Muscle of arm (tissue), 14 donors: ENCODE measurements at places on chromosomes 4 and X. TPM values are rescaled to one million over a fixed set of nuclear protein-coding genes. Genes with fewer than 3 reads are reported as not detected.

Gene GAGE12J
- polyA plus RNA-seq = not detected

Gene GPRASP1
- polyA plus RNA-seq = 11.4 TPM

Gene SLC7A11
- 0.41 TPM for polyA plus RNA-seq

Gene CT47B1
- polyA plus RNA-seq = not detected

Gene SHISA3
- 10.9 TPM for polyA plus RNA-seq

Gene GPR82
- 0.13 TPM for polyA plus RNA-seq

Gene CXCL10
- 0.44 TPM for polyA plus RNA-seq

Gene PRR32
- 184 TPM for polyA plus RNA-seq

Gene SLC10A4
- 0.18 TPM for polyA plus RNA-seq

Gene RBM41
- polyA plus RNA-seq = 15.5 TPM

Gene CXCL8
- polyA plus RNA-seq = 3.7 TPM

Gene SHROOM3
- polyA plus RNA-seq = 25.2 TPM

Gene SLC2A9
- polyA plus RNA-seq = 4.5 TPM

Gene ADH6
- 2.2 TPM for polyA plus RNA-seq

Gene IQCM
- not detected for polyA plus RNA-seq

Gene CD40LG
- polyA plus RNA-seq = not detected

Gene SUV39H1
- polyA plus RNA-seq = 4.2 TPM

Gene DMP1
- not detected for polyA plus RNA-seq

Gene RPGR
- 8.7 TPM for polyA plus RNA-seq

Gene LONRF3
- polyA plus RNA-seq = 2.6 TPM

Gene TSPAN7
- polyA plus RNA-seq = 58.4 TPM

Gene SYTL4
- 7.5 TPM for polyA plus RNA-seq

Gene LRAT
- polyA plus RNA-seq = 0.26 TPM

Gene ADH4
- 0.45 TPM for polyA plus RNA-seq

Gene ARL9
- polyA plus RNA-seq = 0.20 TPM

Gene ZFP92
- polyA plus RNA-seq = 0.58 TPM
